ENCODE measurements at places on chromosomes 7 and 10. TPM values are rescaled to one million over a fixed set of nuclear protein-coding genes. Genes with fewer than 3 reads are reported as not detected.

GRCh38 chr7:135224027-135224426 lies 9.6 kb upstream of the STRA8 start:
- no peak for DNase-seq

GRCh38 chr7:131692131-131692960 lies 135.9 kb upstream of the PODXL start:
- DNase-seq = peak; percentile 88

GRCh38 chr10:35433851-35434426 lies 97.6 kb downstream of the CCNY start:
- peak; percentile 59 for DNase-seq

GRCh38 chr7:43083106-43083505 lies 29.3 kb upstream of the HECW1 start:
- no peak for DNase-seq

DNA sequence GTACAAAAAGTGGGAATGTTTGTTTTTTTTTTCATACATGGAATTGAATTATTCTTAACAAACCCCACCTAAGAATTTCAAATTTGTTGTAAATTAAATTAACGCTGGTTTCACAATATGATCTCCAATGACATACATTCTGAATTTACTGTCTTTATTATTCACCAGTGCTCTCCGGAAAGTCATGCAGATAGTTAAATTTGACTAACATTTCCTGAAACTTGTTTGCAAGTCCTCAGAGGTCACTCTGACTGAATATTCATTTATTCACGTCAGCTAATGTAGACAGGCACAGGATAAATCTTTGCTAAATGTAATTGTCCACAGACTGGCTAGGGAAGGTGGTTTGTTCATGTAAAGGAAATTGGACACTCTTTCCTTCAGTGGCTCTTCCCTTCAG lies 730.4 kb downstream of the PHTF2 start:
- DNase-seq = no peak

SPDYE9 gene
- 1.6 TPM for polyA plus RNA-seq

NYAP1 gene
- 63.4 TPM for polyA plus RNA-seq

PDE6C gene
- 3.5 TPM for polyA plus RNA-seq

All from spinal cord (tissue), 10 donors.